ENCODE measurements at places on chromosomes 7 and 10.

DNA sequence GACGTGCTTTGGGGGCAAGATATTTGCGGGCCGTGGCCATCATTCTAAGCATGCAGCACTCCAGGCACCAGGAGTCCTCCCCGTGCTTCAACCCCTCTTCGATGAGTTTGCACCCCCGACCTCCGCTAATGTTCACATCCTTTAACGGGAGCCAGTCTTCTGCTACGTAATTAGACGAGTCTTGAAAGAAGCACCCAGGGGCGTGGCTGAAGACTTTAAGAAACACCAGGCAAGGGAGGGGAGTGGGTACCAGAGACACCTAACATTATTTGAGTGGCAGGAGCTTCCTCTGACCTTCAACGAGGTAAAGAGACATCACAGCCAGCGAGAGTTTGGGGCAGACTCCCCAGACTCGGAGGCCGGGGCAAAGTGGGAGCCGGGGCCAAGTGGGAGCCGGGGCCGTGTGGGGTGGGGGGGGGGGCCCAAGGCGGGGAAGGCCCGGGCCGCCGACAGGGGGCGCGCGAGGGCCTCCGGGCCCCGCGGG lies 31.1 kb upstream of the TOMM7 start:
- DNase-seq, result no peak

- DNase-seq, result no peak
These were observed 54.2 kb upstream of the PLXDC2 start for GRCh38 chr10:19762026-19762425.

- no peak for DNase-seq
These were observed 559 bp downstream of the VWC2 start for GRCh38 chr7:49773936-49774458.

- DNase-seq, result no peak
These were observed 81.3 kb upstream of the CUX1 start for GRCh38 chr7:101736084-101736483.

GRCh38 chr10:105597312-105597711 lies 956.2 kb downstream of the SORCS3 start:
- no peak for DNase-seq

DNA sequence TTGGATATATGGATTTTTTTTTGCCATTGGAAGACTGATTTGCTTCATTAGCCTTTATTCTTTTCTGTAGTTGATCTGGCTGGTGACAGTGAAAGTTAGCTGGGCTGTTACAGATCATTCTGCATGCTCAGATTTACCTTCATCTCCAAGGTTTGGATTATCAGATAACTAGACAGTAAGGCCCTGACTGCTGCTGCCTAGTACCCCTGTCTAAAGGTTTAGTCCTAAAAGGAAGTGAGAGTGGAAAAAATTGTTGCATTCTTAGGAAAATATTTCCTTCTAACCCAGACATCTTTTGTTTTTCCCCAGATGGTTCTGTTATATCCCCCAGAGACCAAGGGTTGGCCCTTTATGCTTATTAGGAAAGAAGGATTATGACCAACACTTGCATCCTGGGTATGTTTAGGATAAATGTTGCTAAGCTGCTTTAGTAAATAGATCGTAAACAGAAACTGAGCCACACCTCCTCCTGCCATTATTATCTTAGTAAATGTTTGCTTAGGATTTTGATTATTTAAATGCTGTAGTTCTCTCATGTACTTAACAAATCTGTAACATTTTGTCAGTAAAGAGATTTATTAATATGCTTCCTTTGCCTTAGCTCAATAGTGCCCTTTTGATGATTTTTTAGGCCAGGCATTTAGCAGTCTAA lies 44.4 kb downstream of the MCU start:
- no peak for DNase-seq

GRCh38 chr7:55523366-55523765 lies 48.9 kb downstream of the VOPP1 start:
- no peak for DNase-seq
